ENCODE measurements at places on chromosomes 3 and 15. TPM values are rescaled to one million over a fixed set of nuclear protein-coding genes. Genes with fewer than 3 reads are reported as not detected.

DNA sequence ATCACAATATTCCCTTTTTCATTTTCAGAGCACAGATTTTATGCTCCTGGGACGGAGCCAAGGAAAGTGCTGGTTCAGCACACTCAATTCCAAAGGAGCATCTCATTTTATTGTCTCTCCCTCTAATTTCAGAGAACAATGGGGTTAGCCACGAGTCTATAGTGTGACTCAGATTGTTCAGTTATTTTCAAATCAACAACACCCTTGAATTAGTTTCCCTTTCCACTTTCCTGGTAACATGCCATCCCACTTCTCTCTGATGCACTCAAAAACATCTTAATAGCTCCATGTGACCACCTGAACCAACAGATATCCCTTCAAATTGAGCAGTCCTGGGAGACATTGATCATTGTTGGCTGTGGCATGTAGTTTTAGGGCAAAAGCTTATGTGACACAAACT lies 389.7 kb upstream of the MDFIC2 start:
- no peak for DNase-seq
- H3K27me3 ChIP-seq = no peaks in the 10 kb centered on the region
- H3K4me1 ChIP-seq = peaks cover 28% of the 10 kb centered on the region
- H3K4me3 ChIP-seq = no peak overlapping the region
- H3K36me3 ChIP-seq = 0 out of 2 replicates have a peak, but pooled peaks cover 2% of the 10 kb centered on the region
- H3K27ac ChIP-seq = no peak overlapping the region

GRCh38 chr3:27310688-27311087 lies 58.5 kb downstream of the NEK10 start:
- no peak overlapping the region for H3K4me3 ChIP-seq
- no peak overlapping the region for H3K27ac ChIP-seq
- no peak for DNase-seq
- H3K27me3 ChIP-seq = no peaks in the 10 kb centered on the region
- no peaks in the 10 kb centered on the region for H3K36me3 ChIP-seq

DNA sequence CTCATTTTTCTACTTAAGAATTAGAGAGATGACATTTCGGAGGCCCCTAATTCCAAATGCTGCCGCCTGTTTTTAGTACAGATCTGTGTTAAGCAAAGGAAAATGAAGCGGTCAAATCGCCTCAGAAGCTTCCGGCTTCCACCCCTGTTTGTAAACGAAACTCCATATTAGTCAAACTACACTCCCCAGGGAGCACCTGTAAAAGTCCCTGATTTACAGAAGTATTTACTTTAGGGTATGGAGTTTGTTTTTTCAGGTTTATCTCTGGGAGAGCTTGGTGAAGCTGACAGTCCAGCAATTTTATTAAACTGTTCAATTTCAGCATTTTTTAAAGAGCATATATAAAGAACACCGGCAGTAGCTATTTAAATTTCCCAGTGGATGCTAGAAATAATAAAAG lies 319.8 kb downstream of the FHIT start:
- DNase-seq = no peak
- H3K27me3 ChIP-seq = no peaks in the 10 kb centered on the region
- no peaks in the 10 kb centered on the region for H3K36me3 ChIP-seq
- no peak overlapping the region for H3K4me3 ChIP-seq

- no peak overlapping the region for H3K27ac ChIP-seq
- H3K36me3 ChIP-seq = no peaks in the 10 kb centered on the region
- H3K4me1 ChIP-seq = no peaks in the 10 kb centered on the region
- no peak for DNase-seq
Measured at GRCh38 chr3:35473956-35474355, 165.4 kb upstream of the ARPP21 start.

DNA sequence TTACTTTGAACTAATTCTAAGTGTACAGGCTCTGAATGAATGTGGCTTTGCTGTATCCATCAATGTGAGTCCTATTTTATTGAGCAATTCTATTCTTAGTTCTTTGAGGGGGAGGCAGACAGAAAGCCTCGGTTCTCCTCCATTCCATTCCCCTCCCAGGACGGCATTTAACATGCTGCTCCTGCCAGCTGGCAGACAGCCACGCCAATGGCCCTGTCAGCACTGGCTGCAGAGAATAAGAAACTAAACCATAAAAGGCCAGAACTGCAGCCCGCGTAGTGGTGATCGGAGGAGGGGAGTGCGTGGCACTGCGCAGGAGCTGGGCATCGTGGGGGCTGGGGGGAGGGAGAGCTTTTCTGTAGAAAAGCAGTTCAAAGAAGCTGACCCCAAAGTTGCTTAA lies 76.0 kb upstream of the HACD2 start:
- H3K4me1 ChIP-seq = no peaks in the 10 kb centered on the region
- H3K36me3 ChIP-seq = no peaks in the 10 kb centered on the region
- no peaks in the 10 kb centered on the region for H3K27me3 ChIP-seq
- H3K27ac ChIP-seq = no peak overlapping the region
- H3K4me3 ChIP-seq = no peak overlapping the region
- no peak for DNase-seq

The HHLA2 gene
- total RNA-seq = not detected

The MORC1 gene
- total RNA-seq = not detected

The HCLS1 gene
- 0.66 TPM for total RNA-seq

The RPS17 gene
- 1,741 TPM for total RNA-seq

The PPP4R2 gene
- total RNA-seq = 62.7 TPM

The CA12 gene
- 5.2 TPM for total RNA-seq
